ENCODE measurements at places on chromosomes 1 and 21.

GRCh38 chr1:214386747-214387146 is 105.8 kb downstream of the SMYD2 start:
- no peak for DNase-seq

- no peak for DNase-seq
Measured at GRCh38 chr21:33734818-33735217, 92.5 kb downstream of the ITSN1 start.

GRCh38 chr21:39144191-39144590 is 39.1 kb downstream of the PSMG1 start:
- no peak for DNase-seq

- DNase-seq = no peak
Measured at GRCh38 chr21:44749116-44749758, 37.9 kb upstream of the TSPEAR start.

DNA sequence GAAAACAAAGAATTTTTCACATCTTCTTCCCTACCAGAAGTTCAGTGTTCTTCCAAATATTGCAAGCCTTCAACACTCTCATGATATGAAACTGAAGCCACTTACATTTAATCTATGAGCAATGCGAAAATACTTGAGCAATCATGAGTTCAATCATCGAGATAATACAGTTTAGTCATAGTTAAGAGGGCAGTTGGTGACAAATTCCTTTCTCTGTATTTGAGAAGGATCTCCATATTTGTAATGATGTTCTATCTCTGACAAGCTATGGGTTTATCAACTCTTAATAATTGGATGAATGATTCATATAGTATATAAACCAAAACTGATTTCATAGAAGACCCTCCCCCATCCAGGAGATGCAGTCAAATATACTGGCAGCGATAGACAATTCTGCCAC is 29.7 kb upstream of the PYHIN1 start:
- DNase-seq = no peak

DNA sequence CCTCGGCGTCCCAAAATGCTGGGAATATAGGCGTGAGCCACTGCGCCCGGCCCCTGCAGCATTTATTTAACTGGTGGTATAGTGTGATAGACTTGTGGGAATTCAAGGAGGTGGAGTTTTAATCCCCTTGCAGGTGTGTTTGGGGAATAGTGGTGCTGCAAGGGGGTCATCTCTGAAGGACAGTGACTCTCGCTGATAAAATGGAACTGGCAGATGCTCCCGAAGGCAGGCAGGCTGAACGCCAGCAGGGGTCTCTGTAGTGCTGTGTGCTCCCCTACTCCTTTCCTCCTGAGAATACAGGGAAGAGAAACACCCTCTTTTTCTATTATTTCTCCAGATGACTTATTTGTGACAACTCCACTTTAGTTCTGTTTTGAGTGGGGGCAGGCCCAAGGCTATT is 4.0 kb downstream of the OSCP1 start:
- DNase-seq = peak; percentile 33

- no peak for DNase-seq
Measured at GRCh38 chr1:1118011-1118875, 2.4 kb upstream of the C1orf159 start.

DNA sequence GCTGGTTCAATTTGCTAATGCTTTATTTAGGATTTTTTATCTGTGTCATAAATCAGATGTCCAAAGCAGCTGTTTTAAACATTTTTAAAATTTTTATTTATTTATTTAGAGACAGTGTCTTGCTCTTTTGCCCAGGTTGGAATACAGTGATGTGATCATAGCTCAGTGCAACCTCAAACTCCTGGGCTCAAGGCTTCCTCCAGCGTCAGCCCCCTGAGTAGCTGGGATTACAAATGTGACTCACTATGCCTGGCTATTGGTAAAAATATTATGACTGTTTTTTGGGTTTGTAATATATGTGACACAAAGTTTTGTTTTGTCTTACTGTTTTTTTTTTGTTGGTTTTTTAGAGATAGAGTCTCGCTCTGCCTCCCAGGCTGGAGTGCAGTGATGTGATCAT is 11.8 kb downstream of the ZBED6 start:
- no peak for DNase-seq

- no peak for DNase-seq
Measured at GRCh38 chr1:36805979-36806640, 228.2 kb downstream of the GRIK3 start.

GRCh38 chr21:44940116-44940631 is 345 bp downstream of the SLX9 start:
- DNase-seq = no peak

GRCh38 chr1:92485381-92486250 is 1.1 kb downstream of the GFI1 start:
- peak; percentile 79 for DNase-seq

GRCh38 chr21:33265664-33266049 is 510 bp upstream of the IL10RB start:
- peak; percentile 45 for DNase-seq

DNA sequence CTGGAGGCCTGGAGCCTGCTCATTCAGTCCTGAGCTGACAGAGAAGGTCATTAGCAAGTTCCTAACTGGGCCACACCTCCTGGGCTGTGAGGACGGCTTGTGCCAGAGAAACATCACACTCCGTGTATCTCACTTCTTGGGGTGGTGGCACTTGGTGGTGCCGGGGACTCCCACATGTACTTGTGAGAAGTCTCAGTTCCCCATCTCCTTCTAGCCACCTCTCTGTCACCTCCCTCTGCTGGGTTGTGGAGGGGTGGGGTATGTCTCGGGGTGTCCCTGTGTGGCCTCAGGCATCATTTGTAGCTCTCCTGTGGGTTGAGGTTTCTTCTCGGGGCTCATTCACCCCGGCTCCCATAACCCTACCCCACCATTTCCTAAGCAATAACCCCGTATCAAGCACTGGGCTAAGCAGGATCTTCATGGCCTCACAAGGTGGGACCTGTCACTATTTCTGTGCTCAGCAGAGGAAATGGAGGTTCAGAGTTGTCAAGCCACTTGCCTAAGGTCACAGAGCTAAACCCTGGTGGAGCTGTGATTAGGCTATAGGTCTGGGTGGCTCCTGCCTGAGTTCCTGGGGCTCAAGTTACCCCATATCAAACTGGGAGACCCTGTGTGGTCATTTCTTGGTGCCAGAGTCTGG is 62.5 kb downstream of the UBIAD1 start:
- peak; percentile 86 for DNase-seq

GRCh38 chr21:25635310-25635709 is 3.7 kb upstream of the JAM2 start:
- no peak for DNase-seq

GRCh38 chr1:230303822-230304221 is 122.3 kb downstream of the PGBD5 start:
- no peak for DNase-seq

DNA sequence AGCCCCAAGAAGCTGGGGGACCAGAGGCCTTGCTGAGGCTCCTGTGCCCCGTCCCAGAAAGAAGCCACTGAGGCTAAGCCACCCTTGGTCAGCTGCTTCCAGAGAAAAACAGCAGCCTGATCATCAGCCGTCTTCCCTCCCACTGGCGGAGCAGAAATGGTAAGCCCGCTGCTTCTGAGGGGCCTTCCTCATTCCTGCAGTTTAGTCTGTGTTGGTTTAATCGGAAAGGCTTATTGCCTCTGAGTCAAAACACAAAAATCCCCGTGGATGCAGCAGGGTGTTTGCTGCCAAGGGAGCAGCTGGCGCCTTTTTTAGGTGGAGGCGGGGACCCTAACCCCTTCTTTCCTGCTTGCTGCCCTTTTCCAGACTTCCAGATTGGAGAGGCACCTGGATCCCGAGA is 33.9 kb downstream of the SPSB1 start:
- no peak for DNase-seq

DNA sequence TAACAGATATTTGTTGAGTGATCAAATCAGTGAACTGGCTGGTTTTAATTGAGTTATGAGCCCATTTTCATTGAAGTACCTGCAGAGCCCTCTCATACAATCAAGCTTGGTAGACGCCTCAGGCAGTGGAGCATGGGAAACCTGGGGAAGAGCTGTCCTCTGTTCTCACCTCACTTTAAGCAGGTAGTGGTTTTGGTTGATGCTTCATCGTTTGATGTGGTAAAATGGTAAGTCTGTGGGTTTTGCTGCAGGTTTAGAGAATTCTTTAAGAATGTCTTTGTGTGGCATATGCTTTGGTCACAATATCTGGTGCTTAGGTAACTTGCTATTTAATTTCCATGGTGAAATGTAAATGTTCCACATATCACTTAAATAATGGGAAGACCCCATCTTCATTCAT is 10.0 kb downstream of the LAMC1 start:
- DNase-seq = no peak

DNA sequence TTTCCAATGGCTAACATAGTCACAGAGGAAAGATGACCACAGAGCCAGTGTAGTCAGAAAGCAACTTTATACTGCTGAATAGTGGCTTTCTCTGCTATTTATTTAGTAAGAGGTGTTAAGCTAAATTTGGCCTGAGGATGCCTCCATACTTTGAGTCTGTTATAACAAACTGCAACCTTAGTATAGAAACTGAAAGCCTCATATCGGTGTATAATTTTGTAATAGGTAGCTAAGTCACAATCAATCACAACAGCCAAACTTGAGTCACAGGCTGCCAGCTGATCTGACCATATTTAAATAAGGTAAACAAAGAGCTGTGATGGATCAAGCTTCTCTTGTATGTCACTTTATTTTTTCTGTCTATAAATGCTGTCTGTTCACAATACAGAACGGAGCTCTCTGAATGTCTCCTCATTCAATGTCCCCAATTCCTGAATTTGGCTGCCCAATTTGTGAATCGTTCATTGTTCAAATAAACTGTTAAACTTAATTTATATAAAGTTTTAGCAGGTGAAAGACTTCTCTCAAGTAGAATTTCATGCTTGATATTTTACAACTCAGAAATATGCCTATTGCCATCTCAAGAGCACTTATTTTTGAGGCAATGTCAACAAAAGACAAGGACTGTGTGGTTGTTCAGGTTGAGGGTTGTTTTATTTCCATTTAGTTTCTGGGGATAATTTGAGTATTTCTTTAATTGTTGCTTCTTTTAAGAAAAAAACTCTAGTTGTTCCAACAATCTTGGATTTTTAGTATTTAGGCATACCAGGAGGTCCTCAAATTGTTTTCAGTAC is 339.7 kb upstream of the B3GALT2 start:
- DNase-seq = no peak

GRCh38 chr21:42299324-42300044 is 15.7 kb downstream of the TFF3 start:
- no peak for DNase-seq

DNA sequence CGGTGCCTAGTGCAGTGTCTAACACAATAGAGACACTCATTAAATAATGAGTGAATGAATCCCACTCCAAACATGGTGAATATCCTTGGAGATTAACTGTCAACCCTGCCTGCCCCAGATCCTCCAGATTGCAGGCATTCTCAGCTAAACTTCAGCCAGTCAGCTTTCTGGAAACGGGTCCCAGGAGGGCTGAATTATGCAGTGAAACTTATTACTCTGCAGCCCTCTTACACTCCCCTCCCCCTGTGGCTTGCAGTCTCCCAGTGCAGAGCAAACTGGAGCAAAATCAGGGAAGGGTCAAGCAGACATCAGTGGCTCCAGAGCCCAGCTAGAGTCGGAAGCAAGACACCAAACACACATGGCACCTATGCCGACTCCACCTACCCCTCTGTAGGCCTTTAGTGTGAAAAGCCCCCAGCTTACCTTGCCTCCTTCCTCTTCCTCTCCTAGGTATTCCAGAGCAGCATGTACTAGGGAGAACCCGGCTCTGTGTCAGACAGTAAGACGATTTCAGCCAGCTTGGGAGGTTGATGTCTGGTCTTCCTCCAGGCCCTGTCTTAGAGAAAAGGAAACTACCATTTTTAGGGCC is 6.5 kb upstream of the RGS16 start:
- no peak for DNase-seq

GRCh38 chr1:147534386-147534785 is 6.9 kb upstream of the BCL9 start:
- DNase-seq = no peak

GRCh38 chr1:220895412-220895946 is 16.2 kb downstream of the HLX start:
- no peak for DNase-seq

DNA sequence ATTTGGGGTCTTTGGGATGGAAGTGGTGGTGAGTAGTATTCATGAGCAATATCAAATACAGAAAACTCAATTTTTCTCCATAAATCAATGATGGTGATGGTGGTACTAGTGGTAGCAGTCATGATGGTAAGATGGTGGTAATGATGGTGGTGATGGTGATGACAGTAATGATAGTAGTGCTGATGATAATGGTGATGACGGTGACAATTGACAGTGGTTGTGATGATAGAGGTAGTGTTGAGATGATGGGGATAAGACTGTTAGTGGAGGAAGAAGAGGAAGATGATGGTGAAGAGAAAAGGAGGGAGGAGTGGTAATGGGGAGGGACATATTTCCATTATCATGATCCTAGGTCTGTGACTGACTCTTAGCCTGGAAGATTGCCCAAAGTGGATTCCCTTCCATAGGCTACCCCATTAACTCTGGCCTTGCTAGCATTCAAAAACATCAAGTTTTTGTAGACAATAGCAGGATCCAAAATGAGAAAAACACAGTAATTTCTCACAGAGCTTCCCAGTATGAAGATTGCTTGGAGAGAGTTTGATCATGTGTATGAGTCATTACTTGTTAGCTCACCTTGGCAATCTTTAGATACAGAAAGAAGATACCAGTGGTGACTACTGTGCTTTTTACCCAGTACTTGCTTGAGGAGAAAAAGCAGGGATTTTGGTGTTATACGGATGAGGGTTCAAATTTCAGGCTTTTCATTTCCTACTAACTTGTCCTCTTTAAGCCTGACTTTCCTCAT is 93.9 kb downstream of the ATP1A1 start:
- DNase-seq = no peak

- DNase-seq = no peak
Measured at GRCh38 chr1:153387001-153387400, 3.9 kb downstream of the S100A8 start.

- DNase-seq = no peak
Measured at GRCh38 chr1:168673974-168674683, 54.9 kb downstream of the DPT start.

GRCh38 chr1:107499139-107499744 is 358.4 kb downstream of the NTNG1 start:
- DNase-seq = peak; percentile 28

GRCh38 chr1:159923203-159924024 is 1.9 kb downstream of the TAGLN2 start:
- peak; percentile 85 for DNase-seq

- no peak for DNase-seq
Measured at GRCh38 chr21:42633858-42634257, 19.6 kb upstream of the PDE9A start.

DNA sequence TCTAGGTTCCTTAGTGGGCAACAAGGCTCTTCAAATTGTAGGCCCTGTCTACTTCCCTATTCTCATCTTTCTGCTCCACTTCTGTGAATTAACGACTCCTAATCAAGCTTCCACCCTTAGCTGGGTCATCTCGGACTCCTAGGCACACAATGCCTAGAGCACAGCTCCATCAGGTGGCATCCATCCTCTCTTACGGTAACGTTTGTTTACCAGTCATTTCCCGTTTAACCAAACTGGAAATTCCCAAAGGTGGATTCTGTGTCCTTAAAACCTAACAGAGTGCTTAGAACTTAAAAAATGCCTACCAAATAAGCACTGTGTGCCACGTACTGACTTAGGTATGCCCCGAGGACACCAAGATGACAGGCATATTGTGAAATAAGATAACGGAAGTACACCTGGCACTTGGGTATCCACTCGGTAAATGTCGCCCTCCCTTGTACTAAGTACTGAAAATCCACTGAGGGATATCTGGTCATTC is 1.5 kb downstream of the PARP1 start:
- no peak for DNase-seq

GRCh38 chr1:10057343-10057742 is 24.6 kb downstream of the UBE4B start:
- DNase-seq = no peak
